ENCODE measurements at places on chromosomes 2 and 18.

DNA sequence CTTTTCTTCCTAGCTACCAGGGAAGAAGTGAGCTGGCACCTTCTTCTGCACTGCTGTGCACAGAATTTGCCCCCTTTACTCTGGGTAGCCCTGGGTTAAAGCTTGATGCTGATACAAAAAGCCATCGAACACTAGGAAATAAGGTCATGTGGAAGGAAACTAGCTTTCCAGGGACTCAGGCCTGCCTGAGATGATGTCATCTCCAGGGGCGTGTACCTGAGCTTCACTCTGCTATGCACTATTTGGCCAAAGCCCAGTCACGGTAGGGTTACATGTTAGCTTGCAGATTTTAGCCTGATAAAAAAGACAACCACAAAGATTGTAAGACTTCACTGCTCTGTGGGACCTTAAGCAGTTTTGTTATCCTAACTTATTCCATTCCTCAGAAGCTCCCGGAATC, 20.4 kb downstream of the EDAR start:
- DNase-seq = no peak

- DNase-seq = no peak
Observed at GRCh38 chr18:50622865-50623393, 63.0 kb downstream of the MAPK4 start.

- DNase-seq = no peak
Observed at GRCh38 chr2:30894498-30895119, 87.4 kb upstream of the CAPN13 start.

DNA sequence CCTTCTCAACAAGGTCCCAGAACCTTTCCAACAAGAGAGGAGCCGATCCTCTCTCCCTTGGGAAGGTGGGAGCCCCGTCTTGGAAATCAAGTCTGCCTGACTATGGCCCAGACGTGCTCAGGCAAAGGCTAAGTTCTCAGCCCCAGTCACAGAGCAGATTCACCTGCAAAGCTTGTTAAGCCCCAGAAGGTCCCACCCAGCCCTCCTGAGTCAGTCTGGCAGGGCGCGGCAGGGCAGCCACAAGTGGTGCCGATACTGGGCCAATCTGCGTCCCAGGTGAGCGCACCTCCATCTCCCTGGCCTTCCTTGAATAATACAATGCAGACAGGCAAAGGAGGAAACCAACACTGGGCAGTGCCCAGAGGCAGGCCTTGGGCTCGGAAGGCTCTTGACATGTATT, 15.0 kb downstream of the CRACDL start:
- DNase-seq = no peak

DNA sequence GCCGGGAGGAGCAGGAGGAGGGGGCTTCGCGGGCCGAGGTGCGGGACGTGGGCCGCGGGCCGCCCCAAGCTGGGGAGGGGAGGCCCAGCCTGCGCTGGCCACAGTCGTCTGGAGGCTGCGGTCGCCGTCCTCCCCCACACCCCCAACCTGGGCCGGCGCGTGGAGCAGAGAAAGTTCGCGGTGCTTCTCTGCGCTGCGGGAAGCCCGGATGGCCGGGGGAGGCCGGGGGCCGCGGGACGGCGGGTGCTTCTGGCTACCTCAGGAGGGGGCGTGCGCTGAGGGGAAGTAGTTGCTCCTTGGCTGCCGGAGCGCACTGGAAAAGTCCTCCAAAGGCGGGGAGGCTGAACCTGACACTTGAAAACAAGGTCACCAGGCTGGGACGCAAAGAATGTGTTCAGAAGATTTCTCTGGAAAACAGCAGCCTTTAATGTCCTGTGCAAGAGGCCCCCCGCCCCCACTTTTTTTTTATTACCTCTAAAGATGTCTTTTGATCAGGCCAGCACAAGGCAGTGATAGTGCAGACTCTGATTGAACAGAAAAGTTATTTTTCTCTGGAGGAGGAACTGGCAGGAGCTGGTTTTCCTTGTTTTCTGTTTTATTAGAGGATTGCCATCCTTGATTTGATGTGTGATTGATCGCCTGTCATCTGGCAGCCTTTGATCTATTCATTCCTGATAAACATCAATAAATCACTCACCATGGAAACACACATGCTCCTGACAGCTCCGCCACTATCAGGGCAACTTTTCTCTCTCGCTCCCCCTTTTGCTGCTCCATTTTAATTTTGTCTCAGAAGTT, 1.6 kb downstream of the TSHZ1 start:
- peak; percentile 22 for DNase-seq

DNA sequence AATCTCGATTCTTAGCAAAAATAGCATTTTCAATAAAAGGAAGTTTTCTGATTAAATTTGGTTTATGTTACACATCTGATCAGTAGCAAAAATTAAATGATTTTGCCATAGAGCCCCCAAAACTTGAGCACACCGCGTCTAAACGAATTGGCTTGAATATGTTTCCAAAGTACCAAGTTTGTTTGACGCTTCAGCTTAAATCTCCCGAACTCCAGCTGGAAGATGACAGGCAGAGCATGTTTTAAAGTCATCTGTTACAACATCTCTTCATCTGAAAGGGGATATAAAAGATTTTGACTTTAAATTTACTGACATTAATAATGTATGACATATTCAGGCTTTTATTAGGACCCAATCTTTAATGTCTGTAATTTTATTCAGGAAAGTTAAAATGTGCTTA, 129.8 kb downstream of the NCK2 start:
- no peak for DNase-seq

- DNase-seq = no peak
Observed at GRCh38 chr2:234133004-234133403, 82.5 kb downstream of the SPP2 start.

- no peak for DNase-seq
Observed at GRCh38 chr2:16180631-16181030, 240.3 kb downstream of the MYCN start.

DNA sequence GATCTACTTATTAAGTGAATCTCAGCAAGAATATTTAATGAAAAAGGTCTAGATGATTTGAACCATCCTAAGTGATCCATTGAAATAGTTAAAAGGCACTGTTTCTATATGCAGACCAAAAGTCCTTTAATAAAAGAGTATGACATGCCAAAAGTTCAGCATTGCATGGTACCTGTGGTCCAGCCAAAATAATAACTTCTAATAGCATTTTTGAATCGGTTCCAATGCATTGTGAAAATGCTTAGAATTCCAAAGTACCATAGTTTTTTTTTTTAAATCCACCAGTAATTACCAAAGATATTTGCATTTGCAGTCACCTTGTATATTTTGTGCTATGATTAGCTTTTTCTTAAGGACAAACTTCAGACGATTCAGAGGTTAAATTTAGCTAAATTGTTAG, 79.9 kb downstream of the NYAP2 start:
- no peak for DNase-seq

DNA sequence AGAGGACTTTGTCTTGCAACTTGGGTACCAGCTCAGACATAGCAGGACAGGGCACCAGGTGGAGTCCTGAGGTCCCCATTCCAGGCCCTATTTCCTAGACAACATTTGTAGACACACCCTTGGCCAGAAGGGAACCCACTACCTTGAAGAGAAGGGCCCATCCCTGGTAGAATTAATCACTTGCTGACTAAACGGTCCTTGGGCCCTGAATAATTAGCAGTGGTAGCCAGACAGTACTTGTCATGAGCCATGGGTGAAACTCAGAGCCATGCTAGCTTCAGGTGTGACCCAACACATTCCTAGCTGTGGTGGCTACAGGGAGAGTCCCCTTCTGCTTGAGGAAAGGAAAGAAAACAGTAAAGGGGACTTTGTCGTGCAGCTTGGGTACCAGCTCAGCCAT, 28.5 kb upstream of the ACTR2 start:
- DNase-seq = no peak

GRCh38 chr18:28398471-28398870, 221.5 kb upstream of the CDH2 start:
- DNase-seq = no peak

- no peak for DNase-seq
Observed at GRCh38 chr2:131400849-131401248, 36.9 kb upstream of the RAB6D start.

- DNase-seq = no peak
Observed at GRCh38 chr18:69326094-69326493, 74.6 kb upstream of the DOK6 start.

DNA sequence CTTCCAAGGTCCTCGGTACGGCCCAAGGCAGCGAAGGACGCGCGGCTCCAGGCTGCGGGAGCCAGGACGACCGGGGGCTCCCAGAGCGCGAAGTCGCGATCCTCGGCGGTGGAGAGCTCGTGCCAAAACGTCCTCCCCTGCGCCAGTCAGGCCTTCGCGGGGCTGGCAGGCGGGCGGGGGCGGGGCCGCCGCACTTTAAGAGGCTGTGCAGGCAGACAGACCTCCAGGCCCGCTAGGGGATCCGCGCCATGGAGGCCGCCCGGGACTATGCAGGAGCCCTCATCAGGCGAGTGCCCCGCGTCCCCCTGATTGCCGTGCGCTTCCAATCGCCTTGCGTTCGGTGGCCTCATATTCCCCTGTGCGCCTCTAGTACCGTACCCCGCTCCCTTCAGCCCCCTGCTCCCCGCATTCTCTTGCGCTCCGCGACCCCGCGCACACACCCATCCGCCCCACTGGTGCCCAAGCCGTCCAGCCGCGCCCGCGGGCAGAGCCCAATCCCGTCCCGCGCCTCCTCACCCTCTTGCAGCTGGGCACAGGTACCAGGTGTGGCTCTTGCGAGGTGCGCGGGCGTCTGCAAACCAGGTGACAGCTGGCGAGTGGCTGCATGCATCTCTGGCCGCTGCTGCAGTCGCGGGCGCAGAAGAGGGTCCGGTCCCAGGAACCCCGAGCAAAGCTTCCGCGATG, at the start of gene CIDEA:
CIDEA (plus strand) TSS at position 226 of the 684 bp plus-strand sequence; CDS start at position 249, 23 bp downstream.
- no peak for DNase-seq

GRCh38 chr2:6073191-6074088, 381.3 kb downstream of the SOX11 start:
- DNase-seq = no peak

DNA sequence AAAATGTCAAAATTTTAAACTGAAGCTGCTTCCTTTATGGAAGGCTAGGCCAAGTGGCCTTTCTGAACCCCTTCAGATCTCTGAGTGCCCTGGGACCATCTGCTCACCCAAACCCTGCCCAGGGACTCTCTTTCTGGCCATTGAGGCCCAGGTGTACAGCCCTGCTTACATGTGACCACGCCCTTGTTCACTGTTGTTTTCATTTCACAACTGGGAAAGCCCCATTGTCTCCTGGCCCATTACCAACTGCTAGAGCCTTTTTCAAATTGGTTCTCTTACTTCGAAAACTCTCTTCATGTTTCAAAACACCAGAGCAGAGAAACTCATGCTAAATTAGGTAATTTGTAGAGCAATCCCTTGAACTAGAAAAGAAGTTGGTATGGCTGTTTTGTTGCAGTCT, 219.5 kb upstream of the TANK start:
- no peak for DNase-seq

- DNase-seq = no peak
Observed at GRCh38 chr2:45273412-45274249, 264.4 kb upstream of the SIX2 start.

- DNase-seq = no peak
Observed at GRCh38 chr2:100822587-100823248, 2.8 kb downstream of the NPAS2 start.

DNA sequence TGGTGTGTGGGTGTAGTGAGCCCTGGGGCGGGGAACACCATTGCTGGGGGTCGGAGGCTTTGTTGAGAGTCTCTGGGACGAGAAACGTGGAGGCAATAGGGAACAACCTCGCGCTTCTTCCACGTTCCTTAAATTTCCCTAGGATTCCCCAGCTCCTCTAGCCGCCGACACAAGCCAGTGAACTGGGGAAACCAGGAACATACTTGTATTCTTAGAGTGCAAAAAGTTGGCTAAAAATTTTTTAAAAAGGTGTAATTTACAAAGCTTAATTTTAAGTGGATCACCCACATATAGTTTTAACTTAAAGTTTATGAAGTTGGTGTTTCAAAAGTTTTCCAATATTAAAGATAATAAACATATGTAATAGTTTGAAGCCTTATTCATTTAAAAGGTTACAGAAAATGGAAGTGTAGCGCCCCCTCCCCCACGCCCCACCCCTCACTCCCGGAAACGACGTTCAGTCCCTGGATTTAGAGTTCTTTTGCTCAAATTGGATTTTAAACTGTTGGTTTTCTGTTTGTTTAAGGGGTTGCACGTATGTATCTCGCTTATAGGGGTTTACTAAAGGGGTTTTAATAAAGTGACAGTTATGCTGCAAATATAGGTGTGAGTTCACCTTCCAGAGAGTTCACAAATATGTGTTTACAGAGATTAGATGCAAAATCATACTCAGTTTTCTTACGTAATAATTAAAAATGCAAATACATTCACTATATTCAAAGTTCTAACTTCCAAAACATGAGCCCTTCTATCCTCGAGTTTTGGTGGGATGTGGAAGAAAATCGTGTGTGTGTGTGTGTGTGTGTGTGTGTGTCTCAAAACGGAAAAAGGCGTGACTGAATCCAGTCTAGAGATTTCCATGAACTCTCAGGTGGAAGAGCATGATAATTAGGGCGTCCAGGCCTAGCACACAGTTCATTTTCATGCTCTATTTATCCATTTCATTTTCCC, 872 bp downstream of the DSG2 start:
- no peak for DNase-seq

DNA sequence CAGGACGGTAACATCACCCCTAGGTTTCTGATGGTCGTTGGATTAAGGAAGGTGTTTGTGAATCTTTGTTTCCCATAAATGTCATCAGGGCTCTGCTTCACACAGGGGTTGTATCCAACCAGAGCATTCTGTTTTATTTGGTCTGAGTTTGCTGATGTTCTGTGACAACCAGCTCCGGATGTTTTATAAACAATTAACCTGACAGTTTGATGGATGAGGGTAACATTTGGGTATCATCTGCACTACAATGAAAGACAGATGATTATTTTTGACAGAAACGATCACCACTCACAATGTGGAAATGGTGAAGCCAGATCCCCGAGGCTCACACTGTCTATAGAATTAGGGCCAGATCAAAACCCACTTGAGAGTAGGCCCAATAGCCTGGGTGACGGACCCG, 107.1 kb downstream of the CDC42EP3 start:
- no peak for DNase-seq
